ENCODE measurements at places on chromosomes 7 and 10.

- DNase-seq = no peak
These were observed 53.2 kb downstream of the PANK1 start for GRCh38 chr10:89591796-89592271.

DNA sequence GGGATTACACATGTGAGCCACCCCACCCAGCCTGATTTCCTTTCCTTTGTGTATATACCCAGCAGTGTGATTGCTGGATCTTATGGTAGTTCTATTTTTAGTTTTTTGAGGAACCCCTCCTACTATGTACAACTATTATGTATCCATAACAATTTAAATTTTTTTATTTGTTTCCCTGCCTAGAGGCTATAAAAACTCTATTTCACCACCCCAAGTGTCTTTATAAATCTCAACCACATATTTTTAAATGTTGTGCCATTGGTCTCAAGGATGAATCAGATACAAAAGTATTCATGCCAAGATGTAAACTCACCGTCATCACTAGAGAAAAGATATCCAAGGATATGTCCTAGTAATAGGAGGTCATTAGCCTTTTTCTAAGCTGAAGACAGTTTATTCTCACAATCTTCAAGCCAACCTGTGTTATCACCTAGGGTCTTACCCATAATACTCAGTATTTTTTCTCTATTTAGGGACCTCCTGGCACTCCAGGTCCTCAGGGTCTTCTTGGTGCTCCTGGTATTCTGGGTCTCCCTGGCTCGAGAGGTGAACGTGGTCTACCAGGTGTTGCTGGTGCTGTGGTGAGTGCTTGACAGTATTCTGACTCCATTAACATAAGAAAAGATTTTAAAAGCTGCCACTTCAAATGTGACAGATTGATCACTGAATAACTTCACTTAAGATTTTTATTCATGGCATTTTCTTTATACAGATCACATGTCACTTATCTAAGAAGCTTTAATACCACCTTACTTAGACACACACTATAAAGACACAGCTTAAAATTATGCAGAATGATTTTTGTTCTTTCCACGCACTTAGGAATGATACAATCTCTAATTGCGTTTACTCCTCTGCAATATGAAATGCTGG lies 29.4 kb downstream of the COL1A2 start:
- no peak for DNase-seq

DNA sequence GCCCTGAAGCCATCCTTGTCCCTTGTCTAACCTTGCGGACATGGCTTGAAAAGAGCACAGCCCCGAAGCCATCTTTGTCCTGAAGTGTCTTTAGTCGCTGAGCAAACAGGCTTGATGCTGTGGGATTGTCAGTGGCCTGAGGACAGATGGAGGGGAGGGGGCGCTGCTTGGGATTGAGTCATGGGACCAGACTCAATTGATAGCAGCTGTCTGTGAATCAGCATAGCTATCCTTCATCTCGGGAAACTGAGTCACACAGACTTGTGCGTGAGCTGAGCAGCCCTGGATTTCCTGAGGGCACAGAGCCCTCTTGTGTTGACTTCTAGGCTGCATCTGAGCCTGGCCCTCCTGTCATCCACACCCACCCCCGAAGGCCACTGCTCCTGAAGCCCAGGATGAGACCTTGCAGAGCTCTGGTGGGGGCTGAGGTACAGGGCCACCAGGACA lies 14.4 kb downstream of the MYO1G start:
- DNase-seq = no peak

DNA sequence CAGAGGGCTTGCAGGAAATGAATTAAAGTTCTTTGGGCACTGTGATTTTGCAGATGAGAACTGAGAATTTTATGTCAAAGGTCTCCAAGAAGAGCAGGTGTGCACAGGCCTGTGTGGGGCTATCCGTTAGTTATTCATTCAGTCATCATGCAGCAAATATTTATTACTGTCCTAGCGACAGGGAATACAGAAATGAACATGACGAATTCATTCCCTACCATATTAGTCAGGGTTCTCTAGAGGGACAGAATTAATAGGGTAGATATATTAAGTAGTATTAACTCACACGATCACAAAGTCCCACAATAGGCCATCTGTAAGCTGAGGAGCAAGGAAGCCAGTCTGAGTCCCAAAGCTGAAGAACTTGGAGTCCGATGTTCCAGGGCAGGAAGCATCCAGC lies 2.9 kb upstream of the MMP21 start:
- DNase-seq = no peak

DNA sequence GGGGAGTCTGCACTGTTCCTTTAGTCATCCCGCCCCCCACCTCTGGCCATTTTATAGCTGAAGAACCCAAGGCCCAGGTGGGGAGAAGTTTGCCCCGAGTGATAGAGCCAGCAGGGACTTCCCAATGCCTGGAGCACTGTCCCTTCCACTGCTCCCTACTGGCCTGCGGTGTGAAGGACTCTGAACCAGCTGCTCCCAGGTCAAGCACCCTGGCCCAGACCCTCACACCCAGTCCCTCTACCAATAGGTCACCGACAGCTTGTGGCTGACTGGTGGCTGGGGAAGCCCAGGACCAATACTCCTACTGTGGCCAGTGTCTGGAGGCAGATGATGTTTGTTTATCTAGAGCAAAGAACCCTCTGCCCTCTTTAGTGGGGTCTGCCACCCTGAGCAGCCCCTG lies 167.9 kb downstream of the LCOR start:
- DNase-seq = no peak

DNA sequence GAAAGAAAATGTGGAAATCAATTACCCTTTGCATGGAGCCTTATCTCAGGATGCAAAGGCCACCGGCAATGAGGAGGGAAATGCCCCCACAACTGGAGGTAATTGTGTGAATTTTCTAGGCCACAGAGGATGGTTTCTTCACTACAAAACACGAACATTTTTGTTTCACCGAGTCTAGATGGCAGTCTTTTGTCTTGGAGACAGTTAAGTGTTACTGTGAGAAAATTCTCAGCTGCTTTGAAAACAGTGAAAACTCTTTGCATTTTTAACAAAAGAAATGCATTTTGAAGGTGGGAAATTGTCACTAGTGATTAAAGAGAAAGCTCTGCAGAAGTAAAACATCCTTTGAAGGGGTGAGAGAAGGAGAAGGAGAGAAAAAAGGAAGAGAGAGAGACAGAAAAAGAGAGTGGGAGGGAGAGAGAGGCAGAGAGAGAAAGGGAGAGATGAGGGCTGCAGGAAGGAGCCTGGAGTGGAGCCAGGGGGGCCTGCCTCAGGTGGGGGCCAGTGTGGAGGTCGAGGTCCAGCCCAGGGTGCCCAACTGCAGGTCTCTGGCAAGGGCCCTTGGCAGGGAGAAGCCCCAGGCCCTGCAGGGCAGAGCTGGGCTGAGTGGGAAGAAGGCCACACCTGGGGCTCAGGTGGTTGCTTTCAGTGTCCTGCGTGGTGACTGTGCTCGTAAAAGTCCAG lies 261.4 kb downstream of the ADARB2 start:
- DNase-seq = no peak

Measured in naive thymus-derived CD4-positive, alpha-beta T cell (primary cell).